ENCODE measurements at places on chromosomes 13 and 19. TPM values are rescaled to one million over a fixed set of nuclear protein-coding genes. Genes with fewer than 3 reads are reported as not detected.

- DNase-seq: no peak
Measured at GRCh38 chr19:32220951-32221350, 124.5 kb upstream of the ZNF507 start.

DNA sequence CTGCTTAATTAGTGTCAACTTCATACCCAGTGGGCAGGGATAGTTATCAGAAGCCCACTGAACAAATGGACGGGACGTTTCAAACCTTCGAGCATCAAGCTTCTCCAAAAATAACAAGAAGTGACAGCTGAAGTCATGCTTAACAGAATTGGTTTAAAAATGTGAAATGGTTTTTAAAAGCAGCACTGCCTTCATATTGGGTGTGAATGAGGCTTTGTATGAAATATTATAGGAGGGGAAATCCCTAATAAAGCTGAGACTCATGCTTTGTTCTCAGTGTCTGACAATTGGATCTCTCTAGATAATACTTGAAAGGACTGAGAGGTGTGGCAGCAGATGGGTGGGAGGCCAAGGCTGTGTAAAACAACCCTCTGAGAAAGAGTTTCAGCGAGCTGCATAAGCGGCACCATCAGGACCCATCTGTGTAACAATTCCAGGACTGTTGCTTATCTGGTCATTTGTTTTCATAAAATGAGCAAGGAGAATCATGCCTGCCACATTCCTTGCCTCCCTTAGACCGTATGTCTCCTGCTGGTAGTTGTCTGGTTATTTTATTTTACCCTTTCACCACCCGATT, 667.7 kb downstream of the DIAPH3 start:
- no peak for DNase-seq

- DNase-seq: no peak
Measured at GRCh38 chr13:79427265-79427664, 21.2 kb upstream of the RBM26 start.

- DNase-seq: no peak
Measured at GRCh38 chr19:6376512-6377190, 918 bp upstream of the PSPN start.

GRCh38 chr13:97448503-97449251, 14.7 kb downstream of the RAP2A start:
- no peak for DNase-seq

GRCh38 chr13:47249266-47249665, 352.4 kb upstream of the HTR2A start:
- DNase-seq: no peak

GRCh38 chr13:112603641-112604225, 15.8 kb upstream of the TUBGCP3 start:
- no peak for DNase-seq

- peak; percentile 13 for DNase-seq
Measured at GRCh38 chr13:77919246-77919920, 752 bp upstream of the EDNRB start.

- DNase-seq: no peak
Measured at GRCh38 chr13:94880463-94880862, 168.1 kb upstream of the SOX21 start.

GRCh38 chr13:113620036-113620796, 35.7 kb downstream of the TFDP1 start:
- no peak for DNase-seq

DNA sequence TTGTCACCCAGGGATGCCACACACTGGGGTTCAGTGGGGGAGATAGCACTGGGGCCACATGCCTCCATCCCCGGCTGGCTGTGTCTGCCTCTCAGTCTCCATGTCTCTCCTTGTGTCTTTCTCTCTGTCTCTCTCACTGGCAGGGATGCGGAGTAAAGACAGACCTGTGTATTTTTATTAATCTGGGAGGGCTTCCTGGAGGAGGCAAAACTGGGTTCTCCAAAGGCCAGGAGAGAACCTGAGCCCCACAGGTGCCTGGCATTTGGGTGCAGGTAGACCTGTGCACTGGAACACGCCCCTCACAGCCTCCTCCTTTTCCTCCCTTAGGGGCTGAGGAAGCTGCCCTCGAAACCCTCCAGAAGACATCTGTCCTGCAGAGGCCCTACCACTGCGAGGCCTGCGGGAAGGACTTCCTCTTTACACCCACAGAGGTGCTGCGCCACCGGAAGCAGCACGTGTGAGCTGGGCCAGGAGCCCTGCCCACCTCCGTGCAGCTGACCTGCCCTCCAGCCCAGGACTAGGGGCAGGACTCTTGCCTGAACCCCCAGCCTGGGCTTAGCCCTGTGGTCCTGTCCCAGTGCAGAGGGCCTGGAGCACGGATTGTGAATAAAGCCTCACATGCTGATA, 32.7 kb downstream of the DHX34 start:
- DNase-seq: peak; percentile 22

DNA sequence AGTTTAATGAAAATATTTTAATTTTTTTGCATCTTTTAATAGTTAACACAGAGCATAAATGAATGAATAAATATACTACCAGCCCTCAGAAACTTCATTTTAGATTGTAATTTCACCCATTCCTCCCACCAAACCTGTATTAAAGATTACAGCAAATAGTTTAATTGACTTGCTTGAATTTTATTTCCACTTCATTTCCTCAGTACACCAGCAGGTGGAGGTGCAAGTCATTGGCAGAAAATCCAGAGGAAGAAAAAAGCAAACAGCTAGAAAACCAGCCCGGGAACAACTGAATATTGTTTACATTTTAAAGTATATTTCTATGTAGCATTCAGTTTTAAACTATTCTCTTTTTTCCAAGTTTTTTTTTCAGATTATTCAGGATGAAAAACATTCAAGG, 177.8 kb downstream of the OLFM4 start:
- no peak for DNase-seq

- no peak for DNase-seq
Measured at GRCh38 chr13:73355134-73355533, 296.3 kb downstream of the KLF5 start.

DNA sequence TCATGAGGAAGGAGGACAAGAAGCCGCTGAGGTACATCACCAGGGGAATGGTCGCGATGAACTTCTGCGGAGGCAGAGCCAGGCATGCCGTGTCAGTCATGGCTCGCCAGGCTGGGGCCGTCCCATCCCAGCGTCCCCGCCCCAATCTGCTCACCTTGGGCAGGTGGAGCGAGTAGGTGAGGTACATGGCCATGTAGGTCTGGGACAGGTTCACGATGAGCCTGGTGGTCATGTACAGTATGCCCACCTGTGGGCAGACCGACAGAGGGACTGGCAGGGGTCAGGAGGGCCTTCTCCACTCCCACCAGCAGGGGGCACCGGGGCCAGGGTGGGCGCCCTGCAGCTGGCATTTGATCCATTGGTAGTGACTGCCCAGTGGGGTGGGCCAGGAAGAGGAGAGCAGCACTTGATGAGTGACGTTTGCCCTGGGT, 8.3 kb downstream of the TEKTIP1 start:
- peak; percentile 67 for DNase-seq

GRCh38 chr13:44368599-44369368, 4.8 kb upstream of the SERP2 start:
- no peak for DNase-seq

- no peak for DNase-seq
Measured at GRCh38 chr19:7539827-7540425, 4.4 kb downstream of the PNPLA6 start.

DNA sequence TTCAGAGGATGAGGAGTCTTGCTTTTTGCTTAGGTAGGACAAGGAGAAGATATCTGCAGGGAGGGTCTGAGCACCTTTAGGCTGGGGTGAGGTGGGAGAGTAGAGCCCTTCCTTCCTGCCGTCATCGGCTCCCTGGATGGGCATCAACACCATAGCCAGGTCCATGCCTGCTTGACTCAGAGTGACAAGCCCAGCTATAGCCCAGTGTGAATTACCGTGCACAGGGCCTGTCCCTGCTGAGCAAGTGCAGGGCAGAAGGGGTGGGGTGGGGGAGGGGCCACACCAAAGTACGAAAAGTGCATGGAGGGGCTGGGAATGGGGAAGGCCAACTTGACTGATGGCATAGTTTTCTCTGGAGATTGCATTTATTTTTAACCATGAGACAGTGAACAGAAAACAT, 30.3 kb upstream of the RNF113B start:
- no peak for DNase-seq

GRCh38 chr13:50664951-50665350, 178.5 kb downstream of the DLEU7 start:
- no peak for DNase-seq

DNA sequence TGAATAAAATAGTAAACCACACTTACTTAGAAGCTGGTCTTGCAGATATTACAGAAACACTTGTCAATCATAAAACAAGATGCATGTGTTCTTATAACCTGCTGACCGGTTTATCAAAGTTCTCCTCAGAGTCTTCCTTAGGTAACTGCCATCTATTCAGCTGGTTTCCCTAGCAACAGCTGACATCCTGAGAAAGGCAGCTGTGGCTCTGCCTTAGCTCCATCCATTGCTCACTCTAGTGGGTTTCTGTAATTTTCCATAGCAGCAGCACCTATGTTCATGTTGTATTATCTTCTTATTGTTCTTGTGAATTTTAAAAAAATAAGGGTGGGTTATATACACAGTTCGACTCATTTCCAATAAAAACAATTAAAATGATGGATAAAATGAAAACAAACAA, 87.8 kb downstream of the RAP2A start:
- no peak for DNase-seq

- DNase-seq: peak; percentile 84
Measured at GRCh38 chr19:35268536-35269437, at the start of gene USF2. Gene USF2 (plus strand): TSS chr19:35268962. CDS start chr19:35269102, 140 bp downstream.

DNA sequence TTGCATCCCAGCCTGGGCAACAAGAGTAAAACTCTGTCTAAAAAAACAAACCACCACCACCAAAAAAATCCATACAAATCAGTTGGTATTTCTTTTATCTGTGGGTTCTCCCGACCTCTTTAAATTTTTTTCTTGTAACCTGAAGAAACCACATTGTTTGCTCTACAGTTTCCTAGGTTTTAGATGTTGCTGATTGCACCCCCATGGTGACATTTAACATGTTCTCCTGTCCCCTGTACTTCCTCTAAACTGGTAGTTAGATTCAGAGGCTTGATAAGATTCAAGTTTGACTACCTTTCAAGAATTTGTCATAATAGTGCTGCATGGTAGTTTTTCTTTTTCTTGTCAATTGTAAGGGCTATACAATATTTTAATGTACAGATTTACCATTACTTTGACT, 24.0 kb downstream of the ALG5 start:
- DNase-seq: no peak

DNA sequence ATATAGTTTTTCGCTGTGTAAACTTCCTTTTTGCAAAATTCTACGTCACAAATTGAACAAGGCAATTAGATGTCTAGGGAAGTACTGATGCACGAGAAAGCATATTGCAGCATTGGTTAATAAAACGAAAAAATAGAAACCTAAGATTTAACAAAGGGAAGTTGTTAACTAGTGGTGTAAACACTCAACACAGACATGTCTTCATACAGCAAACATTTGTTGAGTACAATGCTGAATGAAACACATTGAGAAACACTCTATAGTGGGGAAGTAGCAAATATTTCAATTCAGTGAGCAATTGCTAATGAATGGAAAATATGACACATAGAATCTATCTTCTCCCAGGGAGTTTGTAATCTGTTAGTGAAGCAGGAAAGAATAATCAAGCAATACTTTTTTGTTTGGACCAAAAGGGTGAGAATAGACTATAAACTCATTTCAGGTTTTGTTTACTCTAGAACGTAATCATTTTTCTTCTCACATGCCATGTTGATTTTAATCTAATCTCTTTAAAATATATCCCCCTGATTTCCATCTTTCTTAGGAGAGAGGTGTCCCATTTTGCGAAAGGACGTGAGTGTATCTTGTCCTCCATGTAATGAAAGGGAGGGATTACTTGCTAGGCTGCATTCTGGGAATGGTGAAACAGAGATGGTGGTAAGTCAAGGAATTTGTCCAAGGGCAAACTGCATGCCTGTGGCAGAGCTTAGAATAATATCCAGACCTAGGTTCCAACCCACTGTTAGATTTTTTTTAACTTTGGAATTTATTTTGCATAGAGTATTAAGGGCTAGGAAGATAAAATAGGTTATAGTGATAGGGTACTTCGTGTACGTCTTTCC, 1.7 kb upstream of the ANKRD10 start:
- DNase-seq: no peak

GRCh38 chr19:51820831-51821446, 26.0 kb downstream of the FPR3 start:
- no peak for DNase-seq

DNA sequence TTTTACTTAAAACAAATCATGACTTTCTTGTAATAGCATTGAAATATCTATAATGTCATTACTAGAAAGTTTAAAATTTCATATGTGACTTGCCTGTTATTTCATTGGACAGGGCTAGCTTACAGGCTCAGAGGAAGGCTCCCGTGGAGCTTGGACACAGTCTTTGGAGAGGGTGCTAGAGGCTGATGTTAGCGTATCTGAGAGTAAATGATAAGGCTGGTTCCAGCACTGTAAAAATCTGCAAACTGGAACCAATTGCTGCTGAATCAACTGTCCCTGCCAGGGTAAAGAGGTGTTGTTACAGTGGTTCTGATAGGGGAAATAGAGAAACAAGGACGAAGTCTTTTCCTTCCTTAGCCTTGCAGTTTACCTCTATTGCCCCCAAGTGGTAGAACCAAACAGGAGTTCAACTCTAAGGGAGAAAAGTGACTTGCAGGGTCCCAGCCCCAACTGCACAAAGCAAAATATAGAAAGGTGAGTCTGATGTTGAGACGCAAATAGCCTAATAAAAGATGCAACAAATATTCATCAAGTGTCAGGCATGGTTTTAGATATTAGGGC, 901.7 kb downstream of the DIAPH3 start:
- no peak for DNase-seq

DNA sequence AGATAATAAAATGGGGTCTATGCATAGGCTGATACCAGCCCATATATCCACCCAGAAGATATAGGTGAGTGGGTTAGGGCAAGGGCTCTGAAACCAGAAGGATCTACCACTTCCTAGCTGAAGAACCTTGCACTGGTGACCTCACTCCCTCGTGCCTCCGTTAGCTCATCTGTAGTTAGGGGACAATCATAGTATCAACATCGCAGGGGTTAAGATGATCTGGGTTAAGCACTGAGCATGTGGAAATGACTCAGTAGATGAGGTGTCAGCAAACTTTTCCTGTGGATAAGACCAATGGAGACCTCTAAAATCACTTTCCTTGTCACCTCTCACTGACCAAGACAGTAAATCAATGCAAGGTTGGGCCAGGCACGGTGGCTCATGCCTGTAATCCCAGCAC, 30.5 kb downstream of the TNFSF14 start:
- DNase-seq: peak; percentile 63

Gene ZNF420
- 9.1 TPM for total RNA-seq

Gene IFNL3
- 0.34 TPM for total RNA-seq

Gene ACP5
- 10.3 TPM for total RNA-seq

Gene POMP
- 107 TPM for total RNA-seq

Gene ZMYM2
- total RNA-seq: 59.9 TPM

Gene ATP1A3
- total RNA-seq: 1.8 TPM

Gene CHERP
- total RNA-seq: 64.8 TPM

Gene SF3A2
- 146 TPM for total RNA-seq

Gene DPF1
- 1.2 TPM for total RNA-seq

Gene SMIM17
- not detected for total RNA-seq

Gene SACS
- 37.1 TPM for total RNA-seq

Gene CEACAM7
- not detected for total RNA-seq

Gene SOX1
- not detected for total RNA-seq
